ENCODE measurements at places on chromosomes 7 and 10. TPM values are rescaled to one million over a fixed set of nuclear protein-coding genes. Genes with fewer than 3 reads are reported as not detected.

Gene PDE1C
- 89.5 TPM for total RNA-seq

Gene PGAM2
- total RNA-seq, result 3.3 TPM

Gene KLF14
- not detected for total RNA-seq

Gene TES
- total RNA-seq, result 31.2 TPM

Gene GIMAP4
- total RNA-seq, result 0.33 TPM

Gene THSD7A
- total RNA-seq, result 0.17 TPM

Gene ABCA13
- 0.36 TPM for total RNA-seq

Gene CCSER2
- total RNA-seq, result 30.2 TPM

Gene SPDYE9
- not detected for total RNA-seq

Gene ZNF853
- total RNA-seq, result 0.99 TPM

Gene NPFFR1
- total RNA-seq, result not detected

Gene SUN3
- total RNA-seq, result not detected

Gene ADIRF
- 116 TPM for total RNA-seq

Gene GPR26
- total RNA-seq, result not detected

Gene GNAT3
- not detected for total RNA-seq

Gene SH3PXD2A
- total RNA-seq, result 45.5 TPM

Gene STYXL1
- total RNA-seq, result 38.9 TPM

Gene VAX1
- total RNA-seq, result not detected

Gene ELN
- total RNA-seq, result 82.6 TPM

Gene COL17A1
- 1.1 TPM for total RNA-seq

Gene ZNF37A
- total RNA-seq, result 15.5 TPM

Gene CDK1
- total RNA-seq, result 18.5 TPM

Gene FUOM
- 6.3 TPM for total RNA-seq

Gene PAX4
- not detected for total RNA-seq

Gene CYP3A5
- not detected for total RNA-seq

Gene COL28A1
- total RNA-seq, result 0.17 TPM

Gene LDB3
- 0.96 TPM for total RNA-seq

Gene LAMTOR4
- total RNA-seq, result 52.0 TPM

Gene CAPZA2
- 149 TPM for total RNA-seq

Gene GATA3
- not detected for total RNA-seq

Gene ASB10
- total RNA-seq, result not detected

Gene CPA2
- total RNA-seq, result not detected

Measured in smooth muscle cell of the pulmonary artery (primary cell).